ENCODE measurements at places on chromosomes 13 and 19. TPM values are rescaled to one million over a fixed set of nuclear protein-coding genes. Genes with fewer than 3 reads are reported as not detected.

Gene LILRA1
- 0.99 TPM for total RNA-seq

Gene IZUMO2
- total RNA-seq: not detected

Gene PEPD
- total RNA-seq: 30.0 TPM

DNA sequence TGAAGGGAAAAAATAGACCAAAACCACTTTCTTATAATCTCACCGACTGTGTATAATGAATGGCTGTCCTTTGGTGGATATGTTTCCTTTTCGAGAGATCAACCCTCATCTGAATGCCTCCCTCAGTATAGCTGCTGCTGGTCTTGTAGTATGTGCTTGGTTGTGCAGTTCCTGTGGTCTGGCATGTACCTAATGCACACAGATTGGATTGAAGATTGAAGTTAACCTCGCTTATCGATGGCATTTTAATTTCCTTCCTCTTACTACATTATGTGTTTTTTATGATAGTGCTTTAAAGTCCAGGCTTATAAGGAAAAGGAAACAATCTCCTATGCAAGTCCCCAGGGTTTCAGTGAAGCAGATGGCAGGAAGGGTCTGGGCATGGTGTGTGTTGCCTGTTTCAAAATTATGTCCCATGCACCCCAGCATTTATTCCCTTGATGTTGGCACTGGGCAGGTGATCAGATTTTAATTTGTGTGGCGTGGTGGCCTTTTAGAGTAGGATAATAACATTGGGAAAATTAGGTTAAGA is 334.1 kb downstream of the SHISA2 start:
- DNase-seq: no peak

- DNase-seq: no peak
These were observed 49.7 kb downstream of the DACH1 start for GRCh38 chr13:71817335-71817734.

DNA sequence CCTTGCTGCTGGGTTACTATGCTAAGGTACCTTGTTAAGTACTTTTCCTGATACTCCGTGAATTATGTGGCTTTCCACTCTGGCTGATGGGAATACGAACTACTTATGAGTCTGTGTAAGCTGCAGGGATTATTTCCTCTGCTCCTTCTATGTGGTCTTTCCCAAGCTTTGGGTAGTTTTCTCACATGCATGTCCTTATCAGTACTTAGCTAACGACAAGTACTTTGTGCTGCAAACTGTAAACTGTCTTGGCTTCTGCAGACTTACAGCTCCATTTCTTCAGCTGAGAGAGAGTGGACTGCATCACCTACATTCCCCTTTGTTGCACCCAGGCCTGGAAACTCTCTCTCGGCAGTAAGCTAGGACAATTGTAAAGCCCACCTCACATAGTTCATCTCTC is 76.6 kb downstream of the FGF9 start:
- DNase-seq: no peak

DNA sequence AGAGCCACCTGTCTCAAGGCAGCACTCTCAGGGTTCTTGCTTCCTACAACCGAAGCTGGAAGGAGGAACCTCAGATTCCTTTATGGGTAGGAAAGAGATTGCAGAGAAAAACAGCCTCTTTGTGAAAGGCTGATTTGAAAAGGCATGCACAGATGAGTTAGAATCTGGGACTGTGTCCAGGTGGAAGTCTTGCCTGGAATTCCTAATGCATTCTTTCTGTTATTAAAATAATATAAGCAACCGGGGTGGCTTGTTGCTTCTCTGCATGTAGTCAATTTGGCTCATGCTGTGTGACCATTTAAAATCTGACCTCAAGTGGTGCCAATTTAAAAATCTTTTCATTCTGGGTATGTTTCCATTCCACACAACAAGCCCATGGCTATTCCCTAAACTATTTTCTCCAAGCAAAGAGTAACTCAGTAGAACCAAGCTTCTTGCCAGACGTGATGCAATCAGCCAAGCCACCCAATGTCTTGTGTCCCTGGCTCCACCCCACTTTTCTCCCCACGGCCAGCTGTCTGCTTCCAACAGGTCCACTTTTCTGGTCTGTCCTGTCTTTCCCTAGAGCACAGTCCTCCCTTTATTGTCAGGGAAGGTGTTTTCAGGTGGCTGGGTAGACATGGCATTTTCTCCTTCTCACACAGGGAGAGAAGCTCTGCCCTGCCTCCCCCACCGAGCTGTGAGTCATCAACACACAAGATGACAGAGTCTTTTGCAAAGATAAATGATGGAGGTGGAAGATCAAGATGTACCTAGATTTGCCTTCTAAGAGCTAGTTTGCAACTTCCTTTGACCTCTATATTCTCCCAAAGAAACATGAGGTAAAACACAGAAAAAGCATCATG is 394.3 kb downstream of the FOXO1 start:
- DNase-seq: peak; percentile 88

- no peak for DNase-seq
These were observed 250.9 kb downstream of the MAB21L1 start for GRCh38 chr13:35225582-35225981.

- no peak for DNase-seq
These were observed 30.5 kb upstream of the MATK start for GRCh38 chr19:3816566-3817218.

- DNase-seq: no peak
These were observed 20.3 kb downstream of the LGALS16 start for GRCh38 chr19:39676004-39676403.

GRCh38 chr19:373391-374182 is 29.0 kb upstream of the MIER2 start:
- DNase-seq: no peak

Measured in spinal cord (tissue), 10 donors.